ENCODE measurements at places on chromosomes 12 and 14.

GRCh38 chr14:95197551-95197950 is 40.2 kb upstream of the DICER1 start:
- DNase-seq: no peak

DNA sequence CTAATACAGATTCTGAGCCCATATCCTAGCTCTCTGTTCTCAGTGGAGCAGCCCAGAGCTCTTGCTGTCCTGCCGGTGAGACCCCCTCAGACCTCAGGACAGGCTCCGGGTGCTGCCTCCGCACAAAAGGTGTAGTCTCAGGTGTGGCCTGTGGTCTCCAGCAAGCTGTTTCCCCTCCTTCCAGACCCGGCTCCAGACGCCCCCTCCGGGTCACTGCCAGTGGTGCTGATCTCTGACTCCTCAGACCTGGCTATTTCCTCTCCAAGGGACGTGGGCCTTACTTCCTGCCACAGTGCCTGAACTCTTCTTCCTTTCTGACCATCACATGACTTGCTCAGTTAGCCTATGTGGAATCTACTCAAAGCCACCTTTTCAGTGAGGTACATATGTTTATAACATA is 337.5 kb downstream of the GLT1D1 start:
- DNase-seq: no peak

DNA sequence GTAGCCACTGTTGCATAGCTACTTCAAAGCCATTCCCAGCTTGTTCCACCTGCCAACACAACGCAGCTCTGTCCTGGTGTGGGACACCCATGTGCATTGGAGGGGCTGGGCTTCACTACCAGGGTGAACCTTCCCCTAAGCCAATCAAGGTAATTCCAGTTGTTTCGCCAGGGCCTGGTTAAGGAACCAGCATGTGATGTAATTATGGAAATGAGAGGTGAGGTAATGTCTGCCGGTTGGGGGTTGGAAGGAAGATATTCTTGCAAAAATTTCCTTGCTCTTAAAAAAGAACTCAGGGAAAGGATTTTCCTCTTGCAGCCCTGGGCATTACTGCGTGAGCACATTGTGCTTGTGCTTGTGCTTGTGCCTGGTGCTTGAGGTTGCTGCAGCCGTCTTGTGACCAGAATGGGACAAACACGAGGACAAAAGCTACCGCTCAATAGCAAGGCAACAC is 14.9 kb downstream of the TUBA1C start:
- no peak for DNase-seq

GRCh38 chr14:77242752-77243151 is 28.3 kb downstream of the NGB start:
- no peak for DNase-seq

- DNase-seq: no peak
These were observed 221.3 kb downstream of the ANO2 start for GRCh38 chr12:5723711-5724252.

DNA sequence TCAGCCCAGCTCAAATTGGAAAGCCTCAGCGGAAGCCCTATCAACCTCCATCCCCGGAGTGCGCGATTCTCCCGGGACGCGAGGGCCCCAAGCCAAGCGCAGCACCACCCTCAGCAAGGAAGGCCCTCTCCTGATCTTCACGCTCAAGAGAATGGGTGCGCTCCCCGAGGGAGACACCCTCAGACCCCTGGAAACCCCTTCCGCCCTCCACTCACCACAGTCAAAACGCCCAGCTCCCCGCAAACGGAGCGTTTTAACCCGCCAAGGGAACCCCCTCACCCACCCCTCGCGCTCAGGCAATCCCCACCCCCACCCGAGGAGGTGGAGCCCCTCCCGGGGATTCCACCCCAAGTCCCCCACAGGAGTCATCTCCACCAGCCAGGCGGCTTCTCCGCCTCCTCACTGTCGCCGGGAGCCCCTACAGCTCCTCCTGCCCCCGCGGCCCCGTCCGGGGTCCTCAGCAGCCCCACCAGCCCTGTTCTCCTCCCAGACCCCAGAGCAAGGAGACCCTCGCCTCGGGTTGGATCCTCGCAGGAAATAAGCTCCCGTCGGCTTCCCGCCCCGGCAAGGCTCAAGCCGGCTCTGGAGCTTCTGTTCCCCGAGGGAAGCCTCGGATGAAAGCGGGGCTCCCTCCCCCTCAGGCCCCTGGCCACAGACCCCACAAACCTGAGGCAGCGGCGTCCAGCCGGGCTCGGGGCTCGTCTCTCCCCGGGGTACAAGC is 507 bp downstream of the BAZ2A start:
- DNase-seq: peak; percentile 34

DNA sequence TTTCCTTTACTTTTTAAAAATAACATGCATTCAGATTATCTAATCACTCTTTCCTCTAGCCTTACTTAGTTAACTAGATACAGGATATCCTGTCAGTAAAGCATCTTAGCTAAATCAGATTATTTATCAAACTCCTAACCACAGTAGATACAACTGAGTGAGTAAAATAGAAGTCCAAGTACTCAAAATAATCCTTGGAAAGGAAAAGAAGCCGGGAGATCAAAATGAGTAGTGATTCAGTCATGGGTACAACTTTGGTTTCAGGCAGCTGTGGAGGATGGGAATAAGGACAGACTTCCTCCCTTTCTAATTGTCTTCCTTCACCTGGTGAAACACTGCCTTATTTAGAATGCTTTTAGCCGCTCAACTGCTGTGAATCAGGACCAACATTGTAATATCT is 29.4 kb downstream of the GNG2 start:
- DNase-seq: no peak

GRCh38 chr12:80412343-80412953 is 31.6 kb upstream of the PTPRQ start:
- DNase-seq: no peak

- DNase-seq: no peak
These were observed 5.4 kb downstream of the SLC15A4 start for GRCh38 chr12:128818065-128819022.

DNA sequence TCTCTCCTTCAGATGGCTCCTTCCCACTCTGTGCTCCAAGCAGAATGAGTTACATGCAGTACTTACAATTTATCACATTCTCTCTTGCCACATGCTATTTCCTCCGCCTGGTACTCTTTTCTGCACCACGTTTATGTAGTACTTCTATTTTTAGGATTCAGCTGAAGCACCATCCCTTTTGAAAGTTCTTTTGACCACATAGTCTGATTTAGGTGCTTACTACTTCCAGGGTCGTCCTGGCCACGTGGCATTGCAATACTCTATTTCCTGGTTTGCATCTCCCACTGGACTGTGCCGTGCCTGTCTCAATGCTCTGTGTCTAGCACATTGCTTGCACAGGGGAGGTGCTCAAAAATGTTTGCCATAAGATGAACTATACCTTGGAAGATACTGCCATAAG is 16.3 kb upstream of the TBC1D30 start:
- no peak for DNase-seq

GRCh38 chr14:106837870-106838269 is 1311.5 kb downstream of the TMEM121 start:
- no peak for DNase-seq

GRCh38 chr12:508795-509194 is 49.1 kb downstream of the B4GALNT3 start:
- no peak for DNase-seq

GRCh38 chr14:104676694-104677511 is 12.5 kb upstream of the INF2 start:
- DNase-seq: peak; percentile 38

- no peak for DNase-seq
These were observed 1.3 kb downstream of the TEAD4 start for GRCh38 chr12:2960390-2960956.

DNA sequence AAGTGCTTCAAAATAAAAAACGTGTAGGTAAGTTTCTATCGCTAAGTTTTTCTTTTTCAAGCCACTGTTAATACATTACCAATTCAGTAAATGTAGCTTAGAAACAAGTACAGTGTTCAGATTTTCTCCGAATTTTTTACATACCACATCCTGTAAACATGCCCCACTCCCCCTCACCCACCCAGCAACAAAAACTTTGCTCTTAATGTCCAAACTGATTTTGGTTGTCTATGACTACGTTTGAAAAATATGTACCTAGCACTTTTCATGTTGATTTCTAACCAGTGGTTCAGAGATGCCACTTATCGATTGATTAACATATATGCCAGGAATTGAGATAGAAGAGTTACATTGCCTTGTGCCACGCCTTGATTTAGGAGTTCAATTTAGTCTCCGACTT is 663 bp upstream of the LIN7A start:
- no peak for DNase-seq

GRCh38 chr14:92680781-92681650 is 67.4 kb downstream of the LGMN start:
- DNase-seq: peak; percentile 70

GRCh38 chr12:30807695-30808034 is 52.9 kb upstream of the CAPRIN2 start:
- DNase-seq: no peak

DNA sequence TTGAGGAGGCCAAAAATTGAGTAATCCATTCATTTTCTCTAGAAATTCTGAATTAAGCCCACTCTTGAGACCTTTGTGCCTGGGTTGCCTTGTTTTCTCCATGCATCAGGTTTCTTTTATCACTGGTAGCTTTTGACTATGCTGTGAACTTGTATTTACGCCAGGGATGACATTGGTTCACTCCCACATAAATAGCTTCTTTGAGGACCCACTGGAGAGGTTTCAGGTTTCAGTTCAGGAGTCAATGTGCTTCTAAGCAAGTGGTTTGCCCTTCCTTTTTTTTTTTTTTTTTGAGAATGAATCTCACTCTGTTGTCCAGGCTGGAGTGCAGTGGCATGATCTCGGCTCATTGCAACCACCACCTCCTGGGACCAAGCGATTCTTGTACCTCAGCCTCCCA is 10.2 kb upstream of the SLC17A8 start:
- no peak for DNase-seq

GRCh38 chr12:104985206-104985605 is 910 bp upstream of the NOPCHAP1 start:
- no peak for DNase-seq

- DNase-seq: no peak
These were observed 89.3 kb upstream of the SLC38A4 start for GRCh38 chr12:46915082-46915481.

DNA sequence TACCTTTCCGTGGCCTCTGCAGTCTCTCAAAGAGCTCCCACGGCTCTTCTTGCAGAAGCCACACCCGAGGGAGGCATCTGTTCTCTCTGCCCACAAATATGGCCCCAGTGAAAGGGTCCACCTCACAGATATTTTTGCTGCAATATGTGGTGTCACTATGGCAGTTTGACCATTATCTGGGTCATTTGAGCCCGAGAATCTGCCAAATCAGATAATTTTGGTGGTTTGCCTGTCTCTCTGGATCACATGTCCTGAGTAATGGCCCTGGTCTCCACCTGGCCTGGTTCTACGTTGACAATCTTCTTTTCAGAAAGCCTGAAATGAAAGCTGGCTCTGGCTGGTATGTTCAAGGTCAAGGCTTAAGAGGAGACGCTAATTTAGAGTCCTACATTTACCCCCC is 5.7 kb upstream of the WSCD2 start:
- DNase-seq: no peak

Data from heart left ventricle (tissue), 16 donors.